Kidney (tissue), 22 donors: ENCODE measurements at places on chromosomes 2 and 18.

- DNase-seq = no peak
These were observed 7.1 kb upstream of the STAMBP start for GRCh38 chr2:73821669-73822068.

GRCh38 chr18:42929857-42930256 lies 185.6 kb downstream of the RIT2 start:
- no peak for DNase-seq

DNA sequence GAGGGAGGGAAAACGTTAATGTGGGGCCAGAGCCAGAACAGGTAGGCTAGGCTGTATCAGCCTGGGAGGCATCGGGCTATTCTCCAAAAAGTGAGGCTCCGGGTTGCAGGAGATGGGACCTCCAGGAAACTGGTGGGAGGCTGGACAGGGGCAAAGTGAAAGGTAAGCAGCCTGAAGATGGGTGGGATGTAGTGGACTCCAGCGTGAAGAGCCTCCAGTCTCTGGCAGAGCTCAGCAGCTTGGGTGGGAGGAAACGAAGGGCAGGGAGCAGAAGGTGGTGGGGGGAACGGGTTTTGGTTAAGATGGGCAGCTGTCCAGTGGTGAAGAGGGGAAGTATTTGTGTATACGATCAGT lies 3.1 kb upstream of the EMX1 start:
- no peak for DNase-seq

GRCh38 chr2:19963386-19963785 lies 26.5 kb downstream of the WDR35 start:
- DNase-seq = no peak

DNA sequence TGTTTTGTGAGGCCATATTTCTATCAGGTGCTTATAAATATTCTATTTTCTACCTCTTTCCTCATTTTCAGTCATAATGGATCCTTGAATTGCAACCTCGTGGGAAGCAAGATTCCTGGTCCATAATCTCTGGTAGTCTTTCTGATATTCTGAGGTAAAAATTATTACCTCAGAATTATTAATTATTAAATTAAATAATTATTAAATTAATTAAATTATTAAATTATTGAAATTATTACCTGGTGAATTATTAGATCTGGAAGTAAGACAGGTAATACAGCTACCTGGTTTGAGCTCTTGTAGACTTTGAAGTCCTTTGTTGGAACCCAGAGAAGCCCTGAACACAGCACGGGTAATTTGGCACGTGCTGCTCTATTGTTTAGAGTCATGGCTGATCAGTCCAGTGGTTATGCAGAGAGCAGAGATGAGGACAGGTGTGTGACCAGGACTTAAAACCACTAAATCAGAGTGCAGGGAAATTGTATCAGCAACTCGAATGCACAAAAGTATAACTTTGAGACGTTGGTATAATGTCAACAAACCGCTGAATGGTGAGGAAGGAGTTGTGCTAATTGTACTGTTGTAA lies 46.8 kb upstream of the PTPRM start:
- peak; percentile 28 for DNase-seq

GRCh38 chr18:3140986-3141639 lies 78.7 kb downstream of the MYOM1 start:
- no peak for DNase-seq

DNA sequence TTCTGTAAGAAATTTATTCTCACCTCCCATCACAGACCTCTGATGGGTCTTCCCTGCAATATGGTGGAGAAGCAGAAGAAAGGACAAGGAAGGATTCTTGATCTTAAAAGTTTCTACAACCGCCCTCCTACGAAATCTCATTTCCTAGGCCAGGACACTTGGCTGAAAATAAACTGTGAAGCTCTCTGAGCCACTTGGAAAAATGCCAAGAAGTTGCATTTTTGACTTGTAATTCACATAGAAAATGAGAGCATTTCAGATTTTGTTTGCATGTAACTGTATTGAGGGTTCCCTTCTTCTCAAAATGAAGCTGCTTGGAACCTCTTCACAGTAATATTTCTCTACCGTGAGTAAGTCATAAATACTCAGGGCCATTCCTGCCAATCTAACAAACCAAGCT lies 458.3 kb upstream of the SLC14A2 start:
- DNase-seq = peak; percentile 35

DNA sequence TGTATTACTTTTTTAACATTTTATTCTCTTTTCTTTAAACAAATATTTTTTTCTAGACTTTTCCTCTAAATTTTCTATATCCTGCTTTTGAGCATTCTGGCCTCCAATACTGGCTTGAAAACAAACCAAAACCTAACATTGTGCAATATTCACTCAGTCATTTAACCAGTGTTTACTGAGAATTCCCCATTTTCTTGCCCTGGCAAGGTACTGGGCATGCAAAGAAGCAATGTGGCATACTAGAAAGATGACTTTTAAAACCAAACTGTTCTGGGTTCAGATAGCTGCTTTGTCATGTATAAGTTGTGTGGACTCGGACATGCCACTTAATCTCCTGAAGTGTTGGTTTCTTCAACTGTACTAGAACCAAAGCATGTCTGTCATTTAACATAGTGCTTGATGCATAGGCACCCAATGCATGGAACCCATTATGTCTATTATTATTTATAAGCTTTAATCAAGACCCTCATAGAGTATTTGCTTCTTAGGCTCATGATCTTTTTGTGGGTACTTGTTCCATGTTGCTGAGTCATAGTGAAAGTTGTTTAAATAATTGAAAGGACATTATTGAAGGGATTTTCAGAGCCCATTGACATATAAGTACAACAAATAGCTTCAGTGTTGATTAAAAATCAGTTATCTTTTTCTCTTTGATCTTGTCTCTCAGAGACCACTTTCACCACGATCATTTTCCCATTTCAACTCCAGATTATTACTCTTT lies 185.4 kb upstream of the OSR1 start:
- DNase-seq = no peak

DNA sequence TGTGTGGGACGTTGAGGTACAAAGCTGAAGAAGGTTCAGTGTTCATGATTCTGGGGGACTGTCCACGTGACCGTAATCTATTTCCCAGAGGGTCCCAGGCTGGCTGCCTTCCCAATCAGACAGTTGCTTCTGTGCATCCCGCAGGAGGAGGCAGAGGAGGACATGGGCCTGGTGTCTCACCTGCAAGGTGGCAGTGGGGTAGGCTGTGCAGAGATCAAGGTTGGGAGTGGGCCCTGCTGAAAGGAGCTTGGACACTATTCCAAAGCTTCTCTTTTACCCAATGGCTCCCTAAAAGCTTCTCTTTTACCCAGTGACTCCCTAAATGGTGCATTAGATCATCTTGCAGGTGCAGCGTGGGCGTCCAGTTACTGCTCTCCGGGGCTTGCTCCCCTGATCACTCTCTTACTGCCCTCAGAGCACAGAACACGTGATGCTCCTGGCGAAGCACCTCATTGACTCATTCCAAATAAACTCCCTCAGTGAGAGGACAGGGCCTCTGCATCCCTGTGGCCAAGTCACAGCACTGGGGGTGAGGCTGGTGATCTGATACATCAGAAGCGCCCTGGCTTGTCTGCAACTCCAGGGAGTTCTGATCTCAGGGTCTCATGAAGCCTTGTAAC lies 41.5 kb downstream of the RNF144A start:
- DNase-seq = no peak

GRCh38 chr2:112539306-112539705 lies 3.0 kb upstream of the POLR1B start:
- DNase-seq = no peak

GRCh38 chr2:142031656-142032055 lies 99.2 kb downstream of the LRP1B start:
- DNase-seq = no peak

DNA sequence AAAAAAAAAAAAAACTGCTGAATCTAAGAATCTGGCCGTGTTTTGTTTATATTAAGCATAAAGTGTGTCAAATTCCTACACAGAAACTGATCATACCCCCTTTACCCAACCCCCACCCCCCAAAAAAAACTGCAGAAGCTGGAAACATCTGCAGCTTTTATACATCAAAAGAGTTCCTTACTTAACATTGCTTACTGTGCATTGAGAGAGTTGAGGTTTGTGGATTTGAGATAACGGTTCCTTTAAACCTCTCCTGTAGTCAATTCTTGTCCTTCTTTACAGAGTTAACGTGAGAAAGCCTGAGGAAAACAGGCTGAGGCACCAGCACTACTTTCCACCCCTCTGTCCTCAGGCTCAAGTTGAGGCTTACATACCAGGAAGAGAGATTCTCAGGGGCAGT lies 34.5 kb downstream of the FRZB start:
- DNase-seq = no peak

- no peak for DNase-seq
These were observed 44.7 kb downstream of the PIK3C3 start for GRCh38 chr18:41999751-42000150.

DNA sequence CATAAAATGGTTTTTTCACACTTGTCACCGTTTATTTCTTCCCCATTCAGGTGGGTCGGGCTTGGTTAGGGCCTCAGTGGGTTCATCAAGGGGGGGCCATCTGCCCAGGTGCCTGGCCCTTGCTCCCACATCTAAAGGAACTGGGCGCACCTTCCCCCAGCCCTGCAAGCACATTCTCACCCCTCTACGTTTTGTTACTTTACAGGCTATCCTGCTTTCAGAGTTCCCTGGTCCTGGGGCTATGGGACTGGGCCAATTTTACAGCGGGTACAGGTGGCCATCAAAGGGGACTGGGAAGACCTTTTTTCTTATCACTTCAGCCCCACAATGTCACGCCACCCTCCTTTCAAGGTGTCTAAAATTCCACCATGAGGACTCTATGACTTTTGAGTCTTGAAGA lies 71.8 kb upstream of the HAAO start:
- DNase-seq = peak; percentile 24

DNA sequence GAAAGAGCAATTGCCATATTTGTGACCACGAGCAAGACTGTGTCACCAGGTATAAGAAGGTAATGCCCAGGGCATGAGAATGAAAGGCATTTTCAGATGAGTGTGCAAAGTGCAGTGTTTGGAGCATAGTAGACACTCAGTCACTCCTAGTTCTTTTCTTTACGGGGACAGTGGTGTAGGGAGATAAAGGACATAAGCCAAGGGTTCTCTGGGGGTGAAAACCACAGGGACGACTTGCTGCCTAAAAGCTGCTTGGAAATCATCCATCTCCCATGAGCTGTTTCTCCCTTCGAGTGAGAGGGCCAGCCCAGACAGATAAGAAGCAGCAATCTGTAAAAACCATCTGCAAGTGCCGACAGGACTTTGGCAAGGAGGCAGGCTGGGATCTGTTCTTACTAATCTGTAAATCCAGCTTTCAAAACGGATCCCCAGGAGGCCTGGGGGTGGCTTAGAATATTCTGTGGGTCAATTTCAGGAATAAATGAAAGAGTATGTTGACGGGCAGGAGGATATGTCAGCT lies 221.6 kb downstream of the LPIN1 start:
- DNase-seq = peak; percentile 78

- no peak for DNase-seq
These were observed 104.8 kb upstream of the VRK2 start for GRCh38 chr2:57941816-57942215.

DNA sequence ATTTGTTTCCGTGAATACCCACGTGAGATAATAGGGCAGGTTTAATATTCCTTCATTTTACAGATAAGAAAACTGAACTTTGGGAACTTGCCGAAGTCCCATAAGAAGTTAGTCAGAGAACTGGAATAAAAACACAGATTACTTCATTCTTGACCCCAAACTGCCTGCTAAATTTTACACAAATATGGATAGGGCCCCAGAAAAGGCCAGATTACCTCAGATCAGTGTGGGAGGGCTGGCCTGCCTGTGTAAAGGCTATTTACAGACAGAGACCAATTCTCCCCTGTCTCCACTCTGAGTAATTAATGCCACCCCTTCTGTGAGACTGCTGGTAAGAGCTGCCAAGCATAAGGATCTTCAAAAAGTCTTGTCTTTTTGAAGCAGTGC lies 139.2 kb downstream of the MGAT5 start:
- no peak for DNase-seq

DNA sequence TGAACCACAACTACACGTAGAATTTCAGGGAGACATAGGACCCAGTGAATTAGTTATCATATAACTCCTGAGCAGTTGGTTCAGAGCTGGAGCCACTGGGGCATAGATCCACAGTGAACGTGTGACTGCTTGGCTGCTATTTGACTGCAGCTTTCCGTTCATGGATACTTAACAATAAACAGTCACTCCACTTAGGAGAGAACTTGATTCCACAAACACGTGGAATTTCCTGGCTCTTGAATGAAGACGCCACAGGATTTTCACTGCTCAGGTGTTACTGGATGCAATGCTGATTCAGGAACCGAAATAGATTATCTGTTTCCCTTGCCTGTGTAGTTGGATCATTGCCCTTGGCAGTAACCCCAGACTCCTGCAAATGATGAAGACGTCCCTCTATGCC lies 679.1 kb upstream of the ZEB2 start:
- peak; percentile 87 for DNase-seq

GRCh38 chr2:55809875-55810621 lies 113.5 kb downstream of the EFEMP1 start:
- DNase-seq = no peak

GRCh38 chr2:121103960-121104359 lies 181.0 kb downstream of the TFCP2L1 start:
- no peak for DNase-seq

DNA sequence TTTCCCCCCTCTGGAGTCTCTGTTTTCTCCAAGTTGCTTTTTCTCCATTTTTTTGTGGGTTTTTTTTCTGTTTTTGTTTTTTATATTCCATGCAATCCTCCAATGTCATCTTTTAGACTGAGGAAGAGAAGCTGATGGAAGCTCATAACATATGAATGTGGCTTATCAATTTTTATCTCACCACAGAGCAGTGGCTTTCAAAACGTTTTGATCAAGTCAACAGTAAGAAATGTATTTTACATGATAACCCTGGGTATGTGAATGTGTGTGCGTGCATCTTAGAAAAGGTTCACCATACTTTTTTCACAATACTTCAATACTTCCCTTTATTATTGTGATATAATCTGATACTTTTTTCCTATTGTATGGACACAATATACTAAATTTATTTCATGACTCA lies 64.6 kb upstream of the CDCA7 start:
- no peak for DNase-seq
